ENCODE measurements at places on chromosomes 16 and 17.

DNA sequence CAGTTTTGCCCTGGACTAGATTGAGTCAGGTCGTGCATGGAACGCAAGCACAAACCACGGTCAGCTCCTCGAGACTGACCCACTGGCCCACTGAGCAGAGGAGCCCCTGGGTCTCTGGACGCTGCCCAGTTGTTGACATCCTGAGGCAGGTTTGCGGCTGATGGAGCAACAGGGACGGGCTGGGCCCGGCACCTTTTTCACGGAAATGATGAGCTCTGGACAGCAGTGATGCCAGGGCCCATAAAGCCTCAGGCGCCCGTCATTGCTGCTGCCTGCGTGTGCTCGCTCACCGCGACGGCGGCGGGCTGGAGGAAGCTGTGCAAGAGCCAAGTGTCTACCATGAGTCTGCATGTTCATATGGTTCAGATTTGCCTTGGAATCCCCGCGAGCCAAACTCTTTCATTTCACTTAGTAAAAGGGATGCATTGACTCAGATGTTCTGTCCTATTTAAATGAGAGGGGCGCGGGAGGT lies 30.8 kb upstream of the CRISPLD2 start:
- no peak for DNase-seq

DNA sequence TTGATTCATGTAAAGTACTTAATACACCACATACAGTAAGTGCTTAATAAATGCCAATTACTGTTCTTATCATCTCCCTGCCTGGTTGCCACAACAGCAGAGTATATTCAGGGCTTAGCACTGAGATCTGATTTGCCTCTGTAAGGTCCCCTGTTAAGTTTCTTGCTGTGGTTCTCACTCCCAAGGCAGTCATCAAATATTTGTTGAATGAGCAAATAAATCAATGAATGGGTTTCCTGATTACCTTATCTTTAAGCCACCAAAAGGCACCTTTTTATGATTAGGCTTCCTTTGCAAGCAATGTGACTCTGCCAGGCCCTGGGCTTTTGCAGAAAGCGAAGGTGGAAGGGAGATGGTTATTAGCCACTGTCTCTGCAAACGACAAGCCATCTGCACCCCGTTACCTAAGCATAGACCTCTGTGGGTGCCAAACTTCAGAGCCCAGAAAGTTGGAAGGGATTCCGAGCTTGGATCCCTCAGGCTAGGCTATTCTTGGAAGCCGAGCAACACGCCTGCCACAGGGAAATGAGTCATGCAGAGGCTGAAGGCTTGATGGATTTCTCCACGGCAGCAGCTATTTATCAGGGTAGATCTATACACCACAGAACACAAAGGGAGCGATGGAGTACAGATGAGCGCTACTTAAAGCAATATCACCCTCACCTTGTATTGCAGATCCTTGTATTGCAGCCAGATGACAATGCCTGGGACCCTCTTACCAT lies 102.0 kb downstream of the GRIN2A start:
- DNase-seq: no peak

DNA sequence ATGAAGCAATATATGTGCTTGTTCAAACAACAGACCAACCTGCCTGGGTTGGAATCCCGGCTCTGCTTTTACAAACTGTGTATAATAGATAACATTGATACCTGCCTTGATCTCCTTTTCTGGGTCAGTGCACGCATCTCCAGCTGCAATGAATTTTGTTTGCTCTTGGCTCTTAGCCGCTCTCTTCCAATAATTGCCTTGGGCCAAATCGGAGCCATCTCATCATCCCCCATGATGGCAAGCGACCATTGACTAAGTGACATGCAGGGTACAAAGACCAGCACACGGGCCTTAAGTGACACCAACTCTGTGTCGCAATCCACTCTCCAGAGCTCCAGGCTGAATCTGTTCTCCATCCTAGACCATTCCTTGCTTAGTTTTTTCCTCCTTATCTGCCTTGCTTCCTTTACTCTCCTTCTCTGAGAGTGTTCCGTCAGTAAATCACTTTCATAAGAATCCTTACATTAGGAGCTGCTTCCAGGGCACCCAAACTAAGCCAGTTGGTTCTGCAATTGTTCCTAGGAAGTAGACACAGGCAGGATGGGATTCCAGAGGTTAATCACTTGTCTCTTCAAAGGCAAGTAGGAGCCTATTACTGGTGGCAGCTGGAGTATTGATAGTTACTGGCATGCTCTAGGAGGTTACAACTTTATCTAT lies 134.2 kb downstream of the ABCA8 start:
- no peak for DNase-seq

GRCh38 chr16:1509307-1510221 lies 16.4 kb downstream of the TELO2 start:
- no peak for DNase-seq

- DNase-seq: no peak
These were observed 8.7 kb upstream of the ZNF594 start for GRCh38 chr17:5200360-5200759.

DNA sequence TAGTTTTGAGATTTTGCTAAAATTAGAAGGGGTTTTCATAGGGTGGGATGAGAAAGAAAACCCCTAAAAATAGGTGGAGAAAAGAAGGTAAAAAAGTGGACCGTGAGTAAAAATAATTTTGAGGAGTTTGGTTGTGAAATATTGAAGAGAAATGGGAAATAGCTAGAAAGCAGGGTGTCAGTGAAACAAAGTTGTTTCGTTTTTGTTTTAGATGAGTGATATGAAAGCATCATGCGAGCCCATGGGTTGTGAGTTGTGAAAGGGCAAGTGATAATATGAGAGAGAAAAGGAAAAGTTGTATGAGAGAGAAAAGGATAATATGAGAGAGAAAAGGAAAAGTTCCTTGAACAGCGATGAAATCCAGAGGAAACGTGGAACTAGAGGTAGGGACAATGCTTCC lies 7.3 kb upstream of the SMIM36 start:
- no peak for DNase-seq

- DNase-seq: no peak
These were observed 7.0 kb downstream of the TMIGD1 start for GRCh38 chr17:30326809-30327208.

- no peak for DNase-seq
These were observed 44.4 kb upstream of the ZFHX3 start for GRCh38 chr16:73092236-73092781.

GRCh38 chr16:16788004-16788403 lies 409.1 kb downstream of the NPIPA7 start:
- DNase-seq: no peak

DNA sequence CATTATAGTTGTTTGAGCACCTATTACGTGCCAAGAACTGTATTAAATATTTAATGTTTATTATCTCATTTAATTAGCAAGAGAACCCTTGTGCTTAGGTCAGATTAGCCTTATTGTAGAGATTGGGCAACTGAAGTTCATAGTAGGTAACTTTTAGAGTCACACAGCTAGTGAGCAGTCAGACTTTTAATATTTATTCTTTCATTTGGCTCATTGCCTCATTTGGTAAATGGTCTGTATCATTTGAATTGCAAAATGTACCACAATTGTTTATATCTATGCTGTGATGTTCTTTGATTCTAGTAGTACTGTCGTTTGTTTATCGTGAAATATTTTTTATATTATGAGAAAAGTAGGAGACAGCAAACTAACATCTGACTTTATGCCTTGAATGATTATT lies 7.6 kb downstream of the CLTC start:
- DNase-seq: no peak

DNA sequence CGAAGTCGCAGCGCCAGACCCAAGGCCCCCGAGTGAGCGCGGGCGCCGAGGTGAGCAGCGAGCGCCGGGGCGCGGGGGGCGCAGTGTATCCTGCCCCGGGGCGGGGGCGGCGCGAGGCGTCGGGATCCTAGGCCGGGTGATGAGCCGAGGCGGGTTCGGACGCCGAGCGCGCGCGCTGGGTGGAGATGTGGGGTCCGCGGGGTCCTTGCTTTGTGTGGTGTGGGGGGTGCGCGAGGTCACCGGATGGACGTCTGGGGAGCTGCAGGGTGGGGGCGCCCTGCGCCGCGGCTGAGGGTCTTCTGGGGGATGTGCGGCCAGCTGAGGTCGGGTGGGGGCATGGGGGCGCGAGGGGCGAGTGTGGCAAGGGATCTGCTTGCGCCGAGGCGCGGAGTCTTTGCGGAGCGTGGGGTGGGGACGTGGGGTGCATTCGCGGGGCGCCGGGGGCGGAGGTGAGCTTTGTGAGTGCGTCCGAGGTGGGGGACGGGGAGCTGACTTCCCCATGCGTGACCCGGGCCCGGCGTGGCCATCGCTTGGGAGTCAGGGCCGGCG lies 560 bp downstream of the RAI1 start:
- DNase-seq: no peak

DNA sequence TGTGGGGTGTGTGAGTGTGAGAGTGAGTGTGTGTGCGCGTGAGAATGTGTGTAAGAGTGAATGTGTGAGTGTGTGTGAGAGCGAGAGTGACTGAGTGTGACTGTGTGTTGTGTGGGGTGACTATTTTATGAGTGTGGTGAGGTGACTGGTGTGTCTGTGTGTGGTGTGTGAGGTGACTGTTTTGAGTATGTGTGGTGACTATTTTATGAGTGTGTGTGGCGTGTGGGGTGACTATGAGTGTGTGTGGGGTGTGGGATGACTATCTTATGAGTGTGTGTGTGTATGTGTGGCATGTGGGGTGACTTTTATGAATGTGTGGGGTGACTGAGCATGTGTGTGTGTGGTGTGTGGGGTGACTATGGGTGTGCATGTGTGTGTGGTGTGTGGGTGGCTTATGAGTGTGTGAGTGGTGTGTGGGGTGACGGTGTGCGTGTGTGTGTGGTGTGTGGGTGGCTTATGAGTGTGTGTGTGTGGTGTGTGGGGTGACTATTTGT lies 152.9 kb upstream of the PLCG2 start:
- no peak for DNase-seq

GRCh38 chr16:12245088-12245920 lies 268.8 kb downstream of the SNX29 start:
- DNase-seq: no peak

DNA sequence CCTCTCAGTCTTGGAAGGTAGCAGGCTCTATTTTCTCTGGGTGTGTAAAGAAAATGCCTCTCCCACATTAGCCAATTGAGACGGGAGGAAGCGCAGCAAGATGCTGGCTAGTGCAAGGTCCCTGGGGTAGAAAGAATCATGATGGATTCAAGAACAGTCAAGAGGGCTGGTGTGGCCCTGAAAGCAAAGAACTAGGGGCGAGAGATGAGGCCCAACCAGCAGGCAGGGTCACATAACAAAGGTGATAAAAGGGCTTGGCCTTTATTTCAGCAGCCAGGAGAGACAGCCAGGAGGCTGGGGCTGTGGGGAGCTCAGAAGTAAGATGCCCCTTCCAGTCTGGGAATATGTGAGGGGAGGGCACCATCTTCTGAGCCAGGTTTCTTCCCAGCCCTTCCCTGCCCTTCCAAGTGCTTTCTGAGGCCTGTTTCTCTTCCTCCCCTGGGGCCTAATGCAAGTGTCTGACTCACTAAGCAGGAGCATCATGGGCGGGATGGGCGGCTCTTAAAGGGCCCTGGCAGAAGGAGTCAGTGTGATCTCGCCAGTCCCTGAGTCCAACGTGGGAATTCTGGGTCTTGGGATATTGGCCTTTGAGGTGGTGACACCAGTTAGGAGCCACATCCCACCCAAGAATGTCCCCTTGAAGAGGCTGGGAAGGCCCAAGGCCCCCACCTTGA lies 3.9 kb upstream of the NLRC5 start:
- DNase-seq: peak; percentile 77

GRCh38 chr16:68403704-68404103 lies 44.6 kb downstream of the SMPD3 start:
- DNase-seq: no peak

GRCh38 chr16:57844416-57845030 lies 42.2 kb upstream of the KIFC3 start:
- DNase-seq: no peak

DNA sequence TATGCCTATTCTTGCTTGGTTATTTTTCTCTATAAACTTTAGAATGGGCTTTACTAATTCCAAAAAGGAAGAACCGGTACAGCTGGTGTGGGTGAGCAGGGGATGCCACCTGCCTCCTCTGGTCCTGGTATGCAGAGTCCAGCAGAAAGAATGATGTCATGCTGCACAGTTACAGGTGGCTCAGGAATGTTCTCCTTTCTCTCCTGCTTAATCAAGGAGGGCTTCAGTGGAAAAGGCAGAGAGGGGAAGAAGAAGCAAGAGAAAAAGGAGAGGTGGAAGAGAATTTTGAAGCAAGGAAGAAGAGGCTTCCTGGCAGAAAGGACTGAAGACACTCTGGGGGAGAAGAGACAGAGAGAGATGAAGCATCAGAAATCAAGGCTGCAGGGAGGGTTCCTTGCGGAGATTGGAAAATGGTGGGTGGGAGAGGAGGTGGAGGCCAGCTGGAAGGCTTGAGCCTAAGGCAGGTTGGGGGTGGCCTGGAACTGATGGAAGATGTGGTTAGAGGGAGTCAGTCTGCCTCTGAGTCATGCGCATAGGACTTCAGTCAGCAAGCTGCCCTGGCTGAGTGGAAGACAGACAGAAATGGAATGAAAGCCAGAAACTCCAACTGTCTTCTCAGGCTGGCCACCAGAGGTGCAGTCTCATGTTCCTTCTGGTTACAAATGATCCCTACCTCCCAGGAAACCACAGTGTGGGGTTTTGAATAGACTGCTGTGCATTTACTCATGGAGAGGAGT lies 64.6 kb upstream of the CRHR1 start:
- peak; percentile 35 for DNase-seq

GRCh38 chr16:84159800-84160199 lies 14.7 kb downstream of the DNAAF1 start:
- no peak for DNase-seq

- DNase-seq: no peak
These were observed 1.5 kb upstream of the ARHGDIG start for GRCh38 chr16:278863-279366.

GRCh38 chr17:3961564-3962047 lies 2.6 kb downstream of the ATP2A3 start:
- no peak for DNase-seq

DNA sequence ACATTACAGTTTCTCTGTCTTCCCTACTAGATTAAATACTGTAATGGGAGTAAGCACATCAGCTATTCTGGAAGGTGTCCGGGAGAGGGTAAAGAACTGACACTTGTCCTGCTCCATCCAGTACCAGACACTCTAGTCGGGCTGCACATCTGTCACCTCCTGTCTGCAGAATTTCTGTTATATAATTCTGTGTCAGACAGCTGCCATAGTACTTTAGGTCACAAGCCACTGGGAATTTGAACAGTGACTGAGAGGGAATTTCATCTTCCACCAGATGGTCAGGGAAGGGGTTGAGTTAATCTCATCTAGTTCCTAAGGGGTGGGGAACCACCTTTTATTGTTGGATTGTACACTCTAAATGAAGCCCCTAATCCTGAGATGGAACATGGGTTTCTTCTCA lies 58.6 kb upstream of the NUDT7 start:
- DNase-seq: no peak

- no peak for DNase-seq
These were observed at the start of gene CCL7 for GRCh38 chr17:34269969-34270368. Gene CCL7, plus strand, starts transcription at chr17:34270221. Its CDS starts 70 bp downstream, at chr17:34270291.

- DNase-seq: no peak
These were observed 45.8 kb downstream of the COX4I1 start for GRCh38 chr16:85845266-85845665.

- no peak for DNase-seq
These were observed 8.7 kb downstream of the USB1 start for GRCh38 chr16:58009856-58010416.
